Adrenal gland (tissue), 19 donors: ENCODE measurements at places on chromosomes 5 and 9.

DNA sequence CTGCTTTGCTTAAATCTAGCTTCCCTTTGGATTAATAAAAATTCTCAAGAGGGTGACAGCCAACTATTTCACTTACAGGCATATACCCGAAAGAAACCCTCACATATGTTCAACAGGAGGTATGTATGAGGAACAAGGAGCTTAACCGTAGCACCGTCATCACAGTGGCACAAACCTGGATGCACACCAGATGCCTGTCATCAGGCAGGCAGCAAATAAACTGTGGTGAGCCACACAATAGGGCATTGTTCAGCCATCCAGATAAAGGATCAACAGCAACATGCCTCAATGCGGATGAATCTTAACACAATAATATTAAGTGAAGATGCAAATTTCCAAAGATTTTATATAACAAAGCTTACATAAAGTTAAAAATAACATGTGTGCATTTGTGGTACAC lies 5.5 kb upstream of the TNFSF15 start:
- H3K27ac ChIP-seq: no peak overlapping the region
- DNase-seq: no peak
- H3K36me3 ChIP-seq: no peaks in the 10 kb centered on the region
- no peaks in the 10 kb centered on the region for H3K27me3 ChIP-seq
- H3K4me3 ChIP-seq: no peak overlapping the region

- peak; percentile 90 for DNase-seq
- no peaks in the 10 kb centered on the region for H3K4me1 ChIP-seq
Observed at GRCh38 chr9:112348257-112349007, 15.0 kb upstream of the PTBP3 start.

GRCh38 chr5:95152535-95152934 lies 132.4 kb downstream of the MCTP1 start:
- H3K27me3 ChIP-seq: no peaks in the 10 kb centered on the region
- H3K4me3 ChIP-seq: no peak overlapping the region
- no peak overlapping the region for H3K27ac ChIP-seq
- DNase-seq: no peak
- H3K36me3 ChIP-seq: no peaks in the 10 kb centered on the region

- H3K4me1 ChIP-seq: no peaks in the 10 kb centered on the region
- no peak overlapping the region for H3K4me3 ChIP-seq
- no peak for DNase-seq
- H3K36me3 ChIP-seq: peaks cover 4% of the 10 kb centered on the region
- H3K27ac ChIP-seq: no peak overlapping the region
Observed at GRCh38 chr5:78424665-78425064, 64.2 kb downstream of the SCAMP1 start.

DNA sequence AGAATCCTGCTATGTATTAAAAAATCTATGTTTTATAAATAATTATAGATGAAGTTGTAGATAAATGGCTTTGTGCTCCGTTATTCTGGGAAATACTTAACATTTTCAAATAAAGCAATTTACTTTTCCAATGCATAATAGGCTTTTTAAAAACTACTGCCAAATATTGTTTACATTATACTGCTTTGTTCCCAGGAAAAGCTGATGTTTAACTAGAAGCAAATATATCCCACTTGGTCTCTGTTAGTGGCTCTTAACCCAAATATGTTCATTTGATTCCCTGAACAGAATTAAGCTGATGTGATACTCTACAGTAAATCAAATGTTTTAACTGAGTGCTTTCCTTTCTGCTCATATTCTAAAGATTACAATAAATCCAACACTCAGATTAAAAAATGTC lies 326.3 kb downstream of the SLCO4C1 start:
- no peaks in the 10 kb centered on the region for H3K36me3 ChIP-seq
- no peaks in the 10 kb centered on the region for H3K27me3 ChIP-seq
- DNase-seq: no peak
- H3K27ac ChIP-seq: no peak overlapping the region
- H3K4me3 ChIP-seq: no peak overlapping the region

GRCh38 chr5:89722538-89722937 lies 687.0 kb downstream of the CETN3 start:
- no peak for DNase-seq
- H3K4me3 ChIP-seq: no peak overlapping the region
- H3K4me1 ChIP-seq: no peaks in the 10 kb centered on the region
- H3K27ac ChIP-seq: no peak overlapping the region
- H3K27me3 ChIP-seq: no peaks in the 10 kb centered on the region

DNA sequence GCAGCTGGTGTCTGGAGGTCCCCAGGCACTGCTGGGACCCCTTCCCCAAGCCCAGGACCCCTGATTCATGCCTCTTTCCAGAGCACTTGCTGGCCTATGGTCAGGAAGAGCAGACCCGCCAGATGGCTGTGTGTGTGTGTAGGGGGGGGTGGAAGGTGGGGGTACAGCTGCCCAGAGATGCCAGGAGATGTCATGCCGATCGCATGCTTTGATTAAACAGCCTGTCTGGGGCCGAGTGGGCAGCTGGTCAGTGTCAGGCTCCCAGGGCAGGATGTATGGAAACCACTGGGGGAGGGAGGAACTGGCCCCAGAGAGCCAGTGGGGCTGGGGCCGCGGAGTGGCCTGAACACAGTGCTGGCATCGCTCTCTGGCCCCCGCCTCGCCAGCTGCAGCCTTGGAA lies 23.7 kb downstream of the RXRA start:
- H3K4me1 ChIP-seq: peaks cover 94% of the 10 kb centered on the region
- DNase-seq: no peak
- no peak overlapping the region for H3K4me3 ChIP-seq
- no peaks in the 10 kb centered on the region for H3K36me3 ChIP-seq
- no peak overlapping the region for H3K27ac ChIP-seq

GRCh38 chr5:55306641-55307382 lies 682 bp downstream of the DHX29 start:
- H3K27me3 ChIP-seq: no peaks in the 10 kb centered on the region
- H3K27ac ChIP-seq: peak overlapping the region; percentile 95
- peak overlapping the region; percentile 51 for H3K4me3 ChIP-seq
- no peak for DNase-seq

GRCh38 chr9:69090946-69091345 lies 55.4 kb downstream of the FXN start:
- H3K27ac ChIP-seq: no peak overlapping the region
- no peak overlapping the region for H3K4me3 ChIP-seq
- peaks cover 10% of the 10 kb centered on the region for H3K4me1 ChIP-seq
- H3K36me3 ChIP-seq: no peaks in the 10 kb centered on the region

- H3K36me3 ChIP-seq: no peaks in the 10 kb centered on the region
- no peak for DNase-seq
- H3K27me3 ChIP-seq: no peaks in the 10 kb centered on the region
- no peak overlapping the region for H3K4me3 ChIP-seq
- no peak overlapping the region for H3K27ac ChIP-seq
- no peaks in the 10 kb centered on the region for H3K4me1 ChIP-seq
Observed at GRCh38 chr9:96524764-96525163, 74.8 kb downstream of the HABP4 start.

- H3K27ac ChIP-seq: peak overlapping the region; percentile 81
- DNase-seq: peak; percentile 58
- peaks cover 4% of the 10 kb centered on the region for H3K4me1 ChIP-seq
- peaks cover 43% of the 10 kb centered on the region for H3K36me3 ChIP-seq
- H3K4me3 ChIP-seq: no peak overlapping the region
Observed at GRCh38 chr9:137269231-137269772, 8.2 kb upstream of the TOR4A start.

GRCh38 chr5:109305352-109305751 lies 104.4 kb downstream of the PJA2 start:
- no peaks in the 10 kb centered on the region for H3K36me3 ChIP-seq
- no peaks in the 10 kb centered on the region for H3K4me1 ChIP-seq
- no peaks in the 10 kb centered on the region for H3K27me3 ChIP-seq
- no peak overlapping the region for H3K4me3 ChIP-seq
- no peak for DNase-seq

GRCh38 chr9:24011009-24011717 lies 185.1 kb upstream of the ELAVL2 start:
- no peaks in the 10 kb centered on the region for H3K36me3 ChIP-seq
- no peak for DNase-seq
- no peaks in the 10 kb centered on the region for H3K27me3 ChIP-seq
- H3K4me3 ChIP-seq: no peak overlapping the region
- H3K4me1 ChIP-seq: no peaks in the 10 kb centered on the region

DNA sequence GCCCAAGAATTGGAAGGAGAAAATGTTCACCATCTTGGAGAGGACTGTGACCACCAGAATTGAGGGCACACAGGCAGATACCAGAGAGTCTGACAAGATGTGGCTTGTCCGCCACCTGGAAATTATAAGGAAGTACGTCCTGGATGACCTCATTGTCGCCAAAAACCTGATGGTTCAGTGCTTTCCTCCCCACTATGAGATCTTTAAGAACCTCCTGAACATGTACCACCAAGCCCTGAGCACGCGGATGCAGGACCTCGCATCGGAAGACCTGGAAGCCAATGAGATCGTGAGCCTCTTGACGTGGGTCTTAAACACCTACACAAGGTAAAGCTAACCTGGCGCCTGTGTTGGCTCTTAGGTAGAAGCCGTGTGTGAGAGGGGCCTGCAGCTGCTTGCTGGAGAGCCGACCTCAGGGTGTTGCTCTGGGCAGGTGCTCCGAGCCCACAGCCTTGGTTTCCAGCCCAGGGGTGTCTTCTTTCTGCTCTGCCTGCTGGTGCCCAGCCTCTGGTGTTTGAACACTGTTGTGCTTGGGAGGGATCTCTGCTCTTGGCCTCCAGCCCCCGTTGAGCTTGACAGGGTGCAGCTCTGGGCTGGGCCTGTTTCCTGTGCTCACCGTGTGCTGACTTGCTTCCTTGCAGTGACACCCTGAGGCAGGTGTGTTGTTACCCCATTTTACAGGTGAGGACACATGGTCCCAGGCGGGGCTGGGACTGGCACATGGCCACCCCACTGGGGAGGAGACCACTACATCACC lies 10.9 kb downstream of the EXOC3 start:
- no peaks in the 10 kb centered on the region for H3K4me1 ChIP-seq
- DNase-seq: peak; percentile 4
- no peaks in the 10 kb centered on the region for H3K27me3 ChIP-seq
- peaks cover 66% of the 10 kb centered on the region for H3K36me3 ChIP-seq
- no peak overlapping the region for H3K4me3 ChIP-seq

DNA sequence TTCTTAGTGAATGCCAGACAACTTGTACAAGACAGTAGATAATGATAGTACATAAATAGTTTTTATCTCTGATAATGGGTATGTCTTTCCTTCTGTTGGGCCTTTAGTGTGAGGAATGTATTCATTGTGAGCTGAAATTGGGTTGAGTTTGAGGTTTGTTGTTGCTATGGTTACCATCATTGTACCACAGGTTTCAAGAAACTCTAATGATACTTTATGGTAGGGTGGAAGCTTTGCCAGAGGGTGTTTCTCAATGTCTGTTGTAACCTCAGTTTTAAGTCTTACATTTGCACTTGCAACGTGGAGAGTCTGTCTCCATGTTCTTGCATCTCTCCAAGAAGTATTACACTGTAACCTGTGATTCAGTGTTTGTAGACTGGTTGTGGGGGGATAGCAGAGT lies 1550.1 kb downstream of the MAT2B start:
- no peaks in the 10 kb centered on the region for H3K36me3 ChIP-seq
- H3K27ac ChIP-seq: no peak overlapping the region
- no peak for DNase-seq
- no peak overlapping the region for H3K4me3 ChIP-seq
- H3K4me1 ChIP-seq: no peaks in the 10 kb centered on the region

- H3K27ac ChIP-seq: no peak overlapping the region
- H3K4me1 ChIP-seq: no peaks in the 10 kb centered on the region
- no peak for DNase-seq
Observed at GRCh38 chr5:151578326-151579025, 12.7 kb downstream of the FAT2 start.

DNA sequence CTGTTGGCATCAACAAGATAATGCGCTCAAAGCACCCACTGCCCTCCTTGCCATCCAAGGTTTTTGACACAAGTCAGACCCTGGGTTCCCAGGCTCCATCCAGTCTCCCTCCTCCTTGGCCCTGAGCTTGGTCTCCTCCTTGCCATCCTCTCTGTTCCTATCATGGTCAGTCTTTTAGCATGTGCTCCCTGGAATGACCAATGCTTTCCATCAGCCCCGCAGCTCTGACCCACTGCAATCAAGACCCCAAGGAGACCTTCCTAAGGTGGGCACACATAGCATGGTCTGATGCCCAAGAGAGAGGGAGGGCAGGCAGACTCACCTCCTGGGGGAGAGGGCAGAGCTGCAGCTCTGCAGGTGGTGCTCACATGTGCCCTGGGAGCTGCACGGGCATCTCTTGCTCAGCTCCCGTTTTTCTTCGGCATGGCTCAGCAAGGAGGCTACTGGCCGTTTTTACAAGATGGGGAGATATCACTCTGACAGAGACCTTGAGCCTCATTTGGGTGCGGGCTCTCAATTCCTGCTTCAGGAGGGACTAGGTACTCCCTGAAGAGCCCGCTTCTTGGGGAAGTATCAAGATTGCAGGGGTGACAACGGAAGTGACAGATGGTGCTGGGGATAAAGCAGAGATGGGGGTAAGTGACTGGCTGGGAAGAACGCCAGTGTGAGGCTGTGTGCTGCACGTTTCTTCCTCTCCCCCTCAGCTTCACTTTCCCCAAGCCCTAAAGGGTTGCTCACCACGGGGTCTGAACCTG lies 3.3 kb downstream of the SEPTIN8 start:
- no peaks in the 10 kb centered on the region for H3K27me3 ChIP-seq
- peaks cover 12% of the 10 kb centered on the region for H3K4me1 ChIP-seq
- H3K36me3 ChIP-seq: no peaks in the 10 kb centered on the region
- no peak overlapping the region for H3K27ac ChIP-seq
- no peak overlapping the region for H3K4me3 ChIP-seq
- DNase-seq: no peak

DNA sequence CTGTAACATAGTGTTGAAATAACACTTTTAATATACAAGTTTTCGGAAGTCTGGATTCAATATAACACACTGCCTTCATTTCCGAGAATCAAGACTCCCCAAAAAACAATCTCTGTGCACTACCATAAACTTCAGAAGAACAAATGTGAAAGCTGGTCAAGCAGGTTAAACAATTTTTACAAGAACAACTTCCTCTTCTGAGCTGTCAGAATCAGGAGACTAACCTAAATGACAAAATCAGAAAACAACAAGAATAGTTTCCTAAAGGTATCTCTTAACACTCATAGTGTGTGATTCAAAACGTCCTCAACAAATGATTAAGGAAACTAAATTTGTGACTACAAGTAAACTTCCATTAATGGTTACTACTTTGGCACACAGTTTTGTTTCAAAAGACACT lies 11.6 kb downstream of the C9orf72 start:
- H3K27ac ChIP-seq: no peak overlapping the region
- H3K36me3 ChIP-seq: no peaks in the 10 kb centered on the region
- no peak for DNase-seq
- no peaks in the 10 kb centered on the region for H3K4me1 ChIP-seq
